ENCODE measurements at places on chromosomes 3 and 15.

DNA sequence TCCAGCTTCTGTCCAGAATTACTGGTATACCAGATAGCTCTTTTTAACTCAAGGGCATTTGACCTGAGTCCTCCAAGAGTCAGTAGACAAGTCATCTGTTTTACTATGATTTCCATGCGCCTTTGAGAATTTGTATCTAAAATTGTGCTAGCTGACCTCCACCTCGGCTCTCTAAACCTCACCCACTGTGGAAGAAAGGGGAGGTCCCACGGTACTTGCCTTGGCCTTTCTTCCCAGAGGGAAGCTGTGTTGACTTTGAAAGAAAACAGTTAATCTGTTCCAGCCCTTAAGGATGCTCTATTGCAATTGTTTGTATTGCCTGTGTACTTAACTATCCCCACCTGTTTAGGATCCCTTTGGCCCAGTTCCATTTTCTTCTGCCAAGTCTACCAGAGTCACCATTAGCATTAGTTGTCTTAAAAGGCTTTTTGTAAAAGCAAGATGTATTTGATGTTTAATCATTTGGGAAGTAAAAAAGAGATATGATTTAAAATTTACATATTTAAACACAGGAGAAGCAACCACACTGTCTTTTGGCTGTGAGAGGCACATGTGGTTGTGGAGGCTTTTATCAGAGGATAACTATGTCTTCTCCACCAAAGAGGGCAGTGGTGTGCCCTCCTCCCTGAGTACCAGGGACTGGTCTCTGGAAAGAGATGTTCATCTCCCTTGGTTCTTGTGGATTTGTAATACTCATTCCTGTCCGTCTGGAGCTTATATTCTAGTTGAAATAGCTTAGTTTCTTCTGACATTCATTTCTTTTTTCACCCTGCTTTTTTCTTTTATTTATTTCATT is 88.8 kb downstream of the CRTC3 start:
- no peaks in the 10 kb centered on the region for H3K27me3 ChIP-seq
- no peaks in the 10 kb centered on the region for H3K4me1 ChIP-seq
- no peak for DNase-seq
- H3K27ac ChIP-seq: no peak overlapping the region

- H3K27ac ChIP-seq: peak overlapping the region; percentile 46
- no peaks in the 10 kb centered on the region for H3K36me3 ChIP-seq
- DNase-seq: no peak
- no peaks in the 10 kb centered on the region for H3K27me3 ChIP-seq
- H3K4me3 ChIP-seq: no peak overlapping the region
Measured at GRCh38 chr15:57647791-57648130, 56.1 kb downstream of the MYZAP start.

DNA sequence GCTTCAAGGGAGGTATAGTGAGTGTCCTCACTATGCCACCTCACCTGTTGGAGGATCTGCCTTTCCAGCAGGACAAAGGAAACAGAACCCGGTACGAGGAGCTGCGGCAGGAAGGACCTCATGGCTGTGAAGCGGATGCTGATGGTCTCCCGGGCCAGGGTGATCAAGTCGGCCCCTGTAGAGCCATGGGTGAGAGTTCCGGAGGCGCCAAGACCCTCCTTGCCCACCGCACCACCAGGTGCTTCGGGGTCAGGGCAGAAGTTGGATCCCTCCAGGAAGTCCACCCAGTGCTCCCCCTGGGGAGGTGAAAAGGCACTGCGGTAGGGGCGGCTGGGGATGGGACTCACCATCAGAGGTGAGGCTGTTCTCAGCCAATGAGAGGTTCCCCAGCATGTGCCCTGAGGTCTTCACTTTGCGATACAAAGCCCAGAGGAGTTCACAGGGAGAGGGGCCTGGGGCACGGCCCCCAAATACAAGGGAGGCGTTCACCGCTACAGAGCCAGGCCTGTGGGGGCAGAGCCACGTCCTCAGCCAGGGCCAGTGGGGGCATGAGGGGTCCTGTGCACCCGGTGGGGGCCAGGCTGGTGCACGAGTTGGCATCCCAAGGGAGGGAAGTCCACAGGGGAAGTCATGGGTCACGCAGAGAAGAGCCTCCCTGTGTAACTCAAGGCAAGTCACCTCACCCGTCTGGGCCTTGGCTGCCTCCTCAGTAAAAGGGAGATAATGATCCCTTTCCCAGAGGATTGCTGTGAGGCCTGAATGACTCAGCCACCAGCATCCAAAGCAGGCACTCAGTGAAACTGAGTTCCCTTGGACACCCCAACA is 27.7 kb downstream of the C15orf39 start:
- H3K4me1 ChIP-seq: no peaks in the 10 kb centered on the region
- H3K36me3 ChIP-seq: no peaks in the 10 kb centered on the region
- peaks cover 29% of the 10 kb centered on the region for H3K27me3 ChIP-seq
- no peak overlapping the region for H3K4me3 ChIP-seq
- H3K27ac ChIP-seq: no peak overlapping the region
- no peak for DNase-seq

DNA sequence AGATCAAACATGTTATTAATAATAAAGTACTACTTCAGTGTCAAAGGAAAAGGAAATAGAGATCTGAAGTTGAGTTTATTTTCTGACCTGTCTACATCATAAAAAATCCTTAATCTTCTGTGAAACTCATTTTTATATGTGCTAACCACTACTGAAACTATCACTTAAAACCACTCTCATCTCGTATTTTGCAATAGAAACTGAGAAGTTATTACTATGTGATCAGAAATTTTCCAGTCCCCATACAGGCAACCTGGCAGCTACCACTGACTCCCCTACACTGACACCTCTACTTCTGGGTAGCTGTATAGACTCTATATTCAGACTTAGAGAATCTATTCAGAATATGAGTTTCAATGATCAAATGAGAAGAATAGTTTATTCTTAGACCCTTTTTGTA is 8.3 kb downstream of the HDGFL3 start:
- no peak overlapping the region for H3K4me3 ChIP-seq
- no peaks in the 10 kb centered on the region for H3K27me3 ChIP-seq
- DNase-seq: no peak

DNA sequence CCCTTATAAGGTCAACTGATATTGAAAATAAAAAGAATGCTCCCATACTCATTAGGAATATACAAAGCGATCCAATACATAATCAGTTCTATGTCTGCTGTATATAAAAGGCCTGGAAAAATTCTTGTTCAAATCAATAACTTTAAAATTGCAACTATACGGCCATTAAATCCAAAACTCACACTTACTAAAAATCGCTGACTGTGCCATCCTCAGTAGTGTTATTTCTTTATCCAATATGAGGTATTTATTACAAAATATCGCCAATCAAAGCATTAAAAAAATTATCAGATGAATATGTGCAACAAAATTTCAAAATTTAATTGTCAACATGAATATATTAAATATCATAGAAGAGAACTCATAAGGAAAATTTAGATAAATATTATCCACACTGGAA is 146.5 kb downstream of the PLD1 start:
- H3K36me3 ChIP-seq: peaks cover 54% of the 10 kb centered on the region
- H3K4me3 ChIP-seq: no peak overlapping the region
- H3K4me1 ChIP-seq: no peaks in the 10 kb centered on the region
- no peaks in the 10 kb centered on the region for H3K27me3 ChIP-seq
- no peak for DNase-seq
- no peak overlapping the region for H3K27ac ChIP-seq

GRCh38 chr15:82951472-82952157 is 905 bp downstream of the HOMER2 start:
- H3K36me3 ChIP-seq: no peaks in the 10 kb centered on the region
- peak overlapping the region; percentile 82 for H3K27ac ChIP-seq
- no peak for DNase-seq
- peaks cover 10% of the 10 kb centered on the region for H3K4me1 ChIP-seq
- peak overlapping the region; percentile 77 for H3K4me3 ChIP-seq

DNA sequence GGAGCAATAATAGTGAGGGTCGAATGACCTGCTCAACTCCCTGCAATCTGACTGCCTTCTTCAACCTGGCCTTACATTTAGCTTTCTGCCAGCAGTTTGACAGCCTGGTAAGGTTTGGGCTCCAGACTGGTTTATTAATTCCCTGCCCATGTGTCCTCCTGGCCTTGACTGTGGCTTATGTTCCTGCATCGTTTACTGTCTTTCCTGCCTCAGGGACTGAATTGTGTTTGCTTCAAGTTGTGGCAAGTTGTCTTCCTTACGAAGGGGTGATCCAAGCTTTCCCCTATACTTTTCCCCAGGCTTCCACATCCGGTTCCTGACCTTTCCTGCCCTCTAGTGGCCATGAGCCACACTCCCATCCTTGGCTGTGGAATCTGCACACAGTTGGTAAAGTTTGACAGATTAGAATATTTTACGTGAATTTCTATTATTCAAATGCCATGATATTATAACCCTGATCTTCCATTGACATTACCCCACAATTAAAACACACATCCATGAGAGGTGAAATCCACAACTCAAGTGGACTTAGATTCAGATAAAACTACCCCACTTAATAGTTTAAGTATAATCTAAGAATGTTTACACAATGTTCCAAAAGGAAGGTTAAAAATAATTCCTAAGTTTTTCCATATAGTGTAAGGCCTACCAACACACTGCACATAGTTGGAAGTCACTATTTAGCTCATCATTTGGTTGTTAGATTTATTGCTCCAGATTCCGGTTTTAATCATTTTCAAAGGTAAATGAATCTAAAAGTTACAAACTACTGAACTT is 95.7 kb downstream of the NEDD4 start:
- H3K4me3 ChIP-seq: no peak overlapping the region
- H3K27me3 ChIP-seq: no peaks in the 10 kb centered on the region
- H3K36me3 ChIP-seq: no peaks in the 10 kb centered on the region
- no peaks in the 10 kb centered on the region for H3K4me1 ChIP-seq
- no peak for DNase-seq
- H3K27ac ChIP-seq: peak overlapping the region; percentile 13

- no peaks in the 10 kb centered on the region for H3K36me3 ChIP-seq
- no peak overlapping the region for H3K4me3 ChIP-seq
- H3K27me3 ChIP-seq: no peaks in the 10 kb centered on the region
Measured at GRCh38 chr15:32981536-32981935, 213.0 kb downstream of the FMN1 start.

GRCh38 chr3:38616658-38617057 is 32.8 kb downstream of the SCN5A start:
- H3K27ac ChIP-seq: no peak overlapping the region
- H3K36me3 ChIP-seq: no peaks in the 10 kb centered on the region
- no peak overlapping the region for H3K4me3 ChIP-seq
- no peak for DNase-seq
- H3K4me1 ChIP-seq: no peaks in the 10 kb centered on the region

DNA sequence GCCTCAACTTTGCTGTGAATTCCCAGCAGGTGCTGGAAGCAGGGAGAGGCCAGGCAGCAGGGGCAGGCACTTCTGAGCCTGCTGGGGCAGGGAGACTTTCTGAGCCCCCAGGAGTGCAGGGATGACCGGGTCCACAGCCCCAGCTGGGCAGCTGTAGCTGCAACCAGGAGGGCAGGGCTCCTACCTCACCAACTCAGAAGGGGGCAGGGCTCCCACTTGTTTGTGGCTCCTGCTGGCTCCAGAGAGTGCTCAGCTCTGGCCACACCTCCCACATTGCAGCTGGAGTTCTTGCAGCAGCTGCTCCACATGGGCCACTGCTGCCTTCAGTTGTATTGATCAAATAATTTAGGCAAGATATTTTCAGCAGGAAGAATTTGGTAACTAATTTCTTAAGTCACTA is 812.3 kb downstream of the NSUN3 start:
- H3K4me3 ChIP-seq: no peak overlapping the region
- no peaks in the 10 kb centered on the region for H3K27me3 ChIP-seq
- DNase-seq: no peak
- H3K36me3 ChIP-seq: no peaks in the 10 kb centered on the region

GRCh38 chr15:80462836-80463512 is 58.8 kb downstream of the ARNT2 start:
- H3K4me3 ChIP-seq: no peak overlapping the region
- no peaks in the 10 kb centered on the region for H3K27me3 ChIP-seq
- no peak for DNase-seq
- H3K27ac ChIP-seq: no peak overlapping the region
- no peaks in the 10 kb centered on the region for H3K36me3 ChIP-seq
- no peaks in the 10 kb centered on the region for H3K4me1 ChIP-seq

DNA sequence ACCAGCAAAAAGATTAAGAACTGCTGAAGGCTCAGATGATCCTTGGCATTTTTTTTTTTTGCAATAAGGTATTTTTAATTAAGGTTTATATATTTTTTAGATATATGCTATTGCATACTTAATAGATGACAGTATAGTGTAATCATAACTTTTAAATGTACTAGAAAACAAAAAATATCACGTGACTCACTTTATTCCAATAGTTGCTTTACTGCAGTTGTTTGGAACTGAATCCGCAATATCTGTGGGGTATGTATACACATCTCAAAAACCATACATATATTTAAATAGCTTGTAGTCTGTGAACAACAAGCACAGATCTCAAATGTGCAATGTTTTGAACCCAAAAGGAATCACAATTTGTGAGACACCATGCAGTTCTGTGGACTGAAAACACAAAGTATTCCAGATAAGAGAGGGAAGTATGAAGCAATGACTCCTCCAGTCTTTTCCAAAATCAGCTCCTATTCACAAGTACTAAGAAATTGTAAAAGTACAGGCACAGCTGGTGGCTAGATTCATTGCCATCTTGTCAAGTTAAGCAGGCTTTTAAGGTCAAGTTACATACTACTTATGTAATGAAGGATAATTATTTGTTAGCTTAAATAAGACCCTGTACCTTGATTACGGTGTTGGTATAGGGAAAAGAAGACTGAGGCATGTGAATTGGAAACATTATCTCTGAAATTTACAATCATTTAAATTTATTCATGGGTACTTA is 331.1 kb downstream of the TBC1D5 start:
- no peak overlapping the region for H3K27ac ChIP-seq
- H3K4me1 ChIP-seq: no peaks in the 10 kb centered on the region
- H3K27me3 ChIP-seq: no peaks in the 10 kb centered on the region

DNA sequence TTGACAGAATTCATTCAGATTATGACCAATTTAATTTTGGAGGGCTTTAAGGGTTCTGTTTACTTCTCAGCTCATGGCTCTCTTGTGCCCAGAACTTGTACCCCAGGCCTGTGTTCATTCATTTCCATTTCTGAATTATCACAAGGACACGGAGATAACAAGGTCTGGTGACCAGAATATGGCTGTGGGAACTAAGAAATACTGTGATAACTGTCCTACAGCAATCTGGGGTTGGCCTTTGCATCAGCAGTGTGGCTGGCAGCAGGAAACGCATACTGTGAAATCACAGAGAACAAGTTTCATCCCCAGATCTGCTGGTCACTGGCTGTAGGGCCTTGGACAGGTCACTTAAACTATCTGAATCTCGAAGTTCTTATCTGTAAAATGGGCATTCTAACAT is 41.8 kb upstream of the TPM1 start:
- no peak overlapping the region for H3K4me3 ChIP-seq
- no peaks in the 10 kb centered on the region for H3K36me3 ChIP-seq
- no peak overlapping the region for H3K27ac ChIP-seq
- no peak for DNase-seq

DNA sequence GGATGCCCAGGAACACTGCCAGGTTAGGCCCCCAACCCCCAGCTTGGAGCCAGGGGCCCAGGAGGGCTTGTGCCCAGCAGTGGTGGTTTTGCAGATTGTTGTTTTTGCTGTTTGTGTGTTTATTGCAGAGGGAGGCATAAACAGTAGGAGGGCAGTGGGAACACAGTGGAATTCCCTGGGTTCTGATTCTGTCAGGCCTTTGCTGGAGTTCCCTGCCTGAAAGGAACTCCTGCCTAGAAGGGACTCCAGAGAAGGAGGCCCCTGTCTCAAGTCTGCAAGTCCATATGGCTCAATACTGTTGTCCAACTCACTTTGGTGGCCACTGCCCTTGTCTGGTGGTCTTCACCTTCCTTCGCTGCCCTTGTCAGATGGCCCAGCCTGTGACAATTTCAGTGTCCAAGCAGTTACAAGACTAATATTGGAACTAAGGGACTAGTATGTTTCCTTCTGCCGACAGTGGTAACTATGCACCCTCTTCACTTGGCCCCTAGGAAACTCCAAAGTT is 47.4 kb upstream of the RAB6B start:
- no peak overlapping the region for H3K4me3 ChIP-seq
- DNase-seq: no peak
- peaks cover 55% of the 10 kb centered on the region for H3K4me1 ChIP-seq
- peak overlapping the region; percentile 79 for H3K27ac ChIP-seq
